Kidney tubule cell (primary cell): ENCODE measurements at places on chromosomes 16 and 17.

DNA sequence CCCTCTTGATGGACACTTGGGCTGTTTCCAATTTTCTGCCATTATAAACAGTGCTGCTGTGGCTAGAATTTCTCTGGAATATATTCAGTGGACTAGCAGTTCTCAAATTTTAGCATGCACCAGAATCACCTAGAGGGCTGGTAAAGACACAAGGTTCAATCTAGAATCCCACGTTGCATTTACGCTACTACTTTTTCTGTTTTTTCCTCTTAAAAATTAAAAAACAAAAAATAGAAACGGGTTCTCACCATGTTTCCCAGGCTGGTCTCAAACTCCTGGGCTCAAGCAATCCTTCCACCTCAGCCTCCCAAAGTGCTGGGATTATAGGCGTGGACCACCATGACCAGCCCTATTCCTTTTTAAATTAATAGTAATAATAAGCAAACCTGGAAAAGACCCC, 14.5 kb upstream of the PRM1 start:
- DNase-seq, result no peak

- DNase-seq, result no peak
These were observed 3.6 kb downstream of the CLEC19A start for GRCh38 chr16:19288872-19289799.

DNA sequence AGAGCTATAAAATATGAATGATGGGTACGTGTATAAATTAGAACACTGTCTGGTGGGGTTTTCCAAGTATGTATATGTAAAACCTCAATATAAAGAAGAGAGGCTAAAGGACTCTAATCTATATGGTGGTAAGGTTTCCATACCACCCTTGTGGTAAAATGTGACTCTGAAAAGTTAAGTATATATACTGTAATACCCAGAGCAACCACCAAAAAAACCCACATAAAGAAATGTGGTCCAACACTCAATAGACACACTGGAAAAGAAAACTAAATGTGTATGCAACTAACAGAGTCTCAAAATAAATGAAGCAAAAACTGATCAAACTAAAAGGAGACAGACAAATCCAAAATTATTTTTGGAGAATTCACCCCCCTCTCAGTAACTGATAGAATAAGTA, 72.2 kb downstream of the XPO6 start:
- DNase-seq, result no peak

- DNase-seq, result no peak
These were observed 6.3 kb downstream of the ANKRD11 start for GRCh38 chr16:89484041-89484501.

- no peak for DNase-seq
These were observed 9.7 kb downstream of the ZNHIT3 start for GRCh38 chr17:36496018-36496789.
